ENCODE measurements at places on chromosomes 13 and 19.

DNA sequence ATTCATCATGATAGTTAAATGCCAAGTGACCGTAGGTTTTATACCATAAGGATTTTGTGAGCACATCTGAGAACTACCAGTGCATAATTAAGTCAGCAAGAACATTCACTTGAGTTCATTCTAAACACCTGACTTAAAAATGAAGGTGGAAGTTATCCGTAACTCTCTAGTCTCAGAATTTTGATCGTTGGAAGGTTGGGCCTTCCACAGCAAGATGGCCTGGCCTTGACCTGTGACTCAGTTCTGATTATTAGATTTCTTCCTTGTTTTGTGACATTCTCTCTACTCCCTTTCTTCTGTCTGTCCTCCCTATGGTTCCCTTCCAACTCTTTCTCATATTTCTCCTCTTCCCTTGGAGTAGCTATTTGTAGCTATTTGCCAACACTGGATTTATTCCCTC, 20.0 kb upstream of the WDFY2 start:
- DNase-seq, result no peak

- no peak for DNase-seq
Observed at GRCh38 chr13:51397262-51397941, 55.4 kb downstream of the INTS6 start.

DNA sequence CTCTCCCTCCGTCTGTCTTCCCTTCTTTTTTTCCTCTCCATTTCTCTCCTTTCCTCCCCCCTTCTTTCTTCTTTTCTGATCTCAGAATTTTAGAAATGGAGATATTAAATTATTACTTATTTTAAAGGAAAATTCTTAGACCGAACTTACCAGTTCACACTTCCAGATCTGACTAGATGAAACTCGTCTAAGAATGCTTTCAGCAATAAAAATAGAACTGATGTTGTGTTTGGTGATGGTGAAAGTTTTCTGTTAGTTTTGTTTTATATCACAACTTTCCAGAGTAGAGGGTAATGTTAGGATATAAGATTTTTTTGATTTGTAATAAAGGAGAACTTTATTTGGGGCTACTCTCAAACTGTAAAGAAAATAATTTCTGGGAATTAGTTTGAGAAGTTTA, 29.9 kb downstream of the UCHL3 start:
- DNase-seq, result no peak

GRCh38 chr19:49710372-49710951, 19.5 kb downstream of the CPT1C start:
- no peak for DNase-seq

GRCh38 chr19:48992581-48993174, 431 bp downstream of the GYS1 start:
- DNase-seq, result no peak

- DNase-seq, result no peak
Observed at GRCh38 chr13:40342461-40342860, 324.0 kb downstream of the FOXO1 start.

DNA sequence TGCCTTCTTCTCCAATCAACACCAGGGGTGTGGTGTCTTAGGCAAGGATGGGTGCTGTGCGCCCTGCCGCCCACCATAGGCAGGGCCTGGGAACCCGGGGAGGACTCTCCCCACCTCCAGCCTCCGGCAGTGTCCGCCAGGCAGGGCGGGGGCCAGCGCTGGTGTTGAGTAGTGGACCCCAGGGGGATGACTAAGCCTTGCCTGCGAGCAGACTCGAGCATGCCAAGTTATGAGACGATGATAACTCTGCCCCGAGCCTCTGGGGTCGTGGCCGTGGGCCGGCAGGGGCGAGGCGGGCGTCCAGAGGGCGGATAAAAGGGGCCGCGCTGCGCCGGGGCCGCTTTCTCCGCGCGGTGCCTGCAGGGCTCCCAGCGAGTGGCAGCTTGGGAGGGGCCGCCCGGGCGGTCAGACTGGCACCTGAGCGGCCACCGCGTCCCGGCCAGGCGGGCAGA, at the start of gene MEDAG:
Gene MEDAG (plus strand): TSS at position 340 of the 452 bp plus-strand sequence. CDS start 245 bp downstream, outside the sequence.
- no peak for DNase-seq

GRCh38 chr19:49744946-49745381, 18.1 kb downstream of the TSKS start:
- DNase-seq, result no peak

DNA sequence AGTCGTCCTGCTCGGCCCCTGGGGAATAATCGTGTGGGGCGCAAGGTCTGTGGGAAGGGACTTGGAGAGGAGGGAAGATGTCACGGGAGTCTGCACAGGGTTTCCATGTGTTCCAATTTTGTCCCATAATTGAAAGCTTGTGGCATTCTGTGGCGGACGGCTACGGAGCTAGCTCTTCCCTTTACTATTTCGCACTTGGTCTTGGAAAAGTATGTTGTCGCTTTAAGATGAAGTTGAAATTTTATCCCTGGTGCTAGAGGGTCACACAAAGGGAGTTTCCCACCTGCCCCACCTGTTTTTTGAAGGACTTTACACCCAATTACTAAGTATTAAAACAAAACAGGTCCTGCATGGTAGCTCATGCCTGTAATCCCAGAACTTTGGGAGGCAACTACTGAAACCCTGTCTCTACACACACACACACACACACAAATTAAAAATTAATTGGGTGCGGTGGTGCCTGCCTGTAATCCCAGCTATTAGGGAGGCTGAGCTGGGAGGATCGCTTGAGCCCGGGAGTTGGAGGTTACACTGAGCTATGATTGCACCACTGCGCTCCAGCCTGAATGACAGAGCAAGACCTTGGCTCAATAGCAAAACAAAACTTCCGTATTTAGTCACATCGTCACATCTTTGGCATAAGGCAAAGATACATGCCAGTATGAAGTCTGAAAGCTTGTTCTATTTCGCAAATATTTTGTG, 967 bp upstream of the TPT1 start:
- peak; percentile 87 for DNase-seq

GRCh38 chr19:51187395-51188226, 37.3 kb upstream of the CD33 start:
- no peak for DNase-seq

DNA sequence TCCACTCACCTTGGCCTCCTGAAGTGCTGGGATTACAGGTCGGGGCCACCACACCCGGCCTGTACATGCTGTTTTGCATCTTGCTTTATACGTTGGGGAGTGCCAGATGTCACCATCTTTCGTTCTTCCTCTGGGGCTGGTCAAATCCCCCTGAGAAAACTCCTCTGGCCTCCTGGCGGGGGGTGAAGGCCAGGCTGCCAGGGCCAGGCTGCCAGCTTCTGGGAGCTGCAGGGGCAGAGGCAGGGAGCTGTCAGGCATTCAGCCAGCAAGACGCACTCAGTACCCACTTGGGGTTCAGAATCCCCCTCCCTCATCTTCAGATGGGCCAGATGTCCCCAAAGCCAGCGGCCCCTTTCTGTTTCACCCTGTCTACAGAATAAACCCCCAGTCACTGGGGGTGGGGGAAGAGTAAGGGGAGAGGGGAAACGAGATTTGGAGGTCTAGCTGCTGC, 16.1 kb downstream of the ZSWIM9 start:
- DNase-seq, result no peak

GRCh38 chr13:30314562-30314961, 7.2 kb upstream of the KATNAL1 start:
- DNase-seq, result no peak

- no peak for DNase-seq
Observed at GRCh38 chr19:38669552-38669951, 22.1 kb downstream of the ACTN4 start.

DNA sequence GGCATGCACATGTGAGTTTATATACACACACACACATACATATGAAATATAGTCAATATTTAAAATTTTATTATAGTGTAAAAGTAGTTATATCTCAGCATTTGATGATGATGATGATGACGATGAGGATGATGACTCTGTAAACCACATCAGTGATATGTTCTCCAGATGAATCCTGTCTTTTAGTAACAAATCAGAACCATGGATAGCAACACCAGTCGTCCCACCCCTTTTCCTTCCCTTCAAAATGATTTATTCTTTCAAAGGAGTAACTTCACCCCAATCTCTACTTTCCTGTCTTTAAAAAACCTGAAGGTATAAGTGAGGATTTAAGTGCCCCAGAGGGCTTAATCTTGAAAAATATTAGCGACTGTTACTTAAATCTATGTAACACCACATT, 74.1 kb downstream of the DCLK1 start:
- DNase-seq, result no peak

DNA sequence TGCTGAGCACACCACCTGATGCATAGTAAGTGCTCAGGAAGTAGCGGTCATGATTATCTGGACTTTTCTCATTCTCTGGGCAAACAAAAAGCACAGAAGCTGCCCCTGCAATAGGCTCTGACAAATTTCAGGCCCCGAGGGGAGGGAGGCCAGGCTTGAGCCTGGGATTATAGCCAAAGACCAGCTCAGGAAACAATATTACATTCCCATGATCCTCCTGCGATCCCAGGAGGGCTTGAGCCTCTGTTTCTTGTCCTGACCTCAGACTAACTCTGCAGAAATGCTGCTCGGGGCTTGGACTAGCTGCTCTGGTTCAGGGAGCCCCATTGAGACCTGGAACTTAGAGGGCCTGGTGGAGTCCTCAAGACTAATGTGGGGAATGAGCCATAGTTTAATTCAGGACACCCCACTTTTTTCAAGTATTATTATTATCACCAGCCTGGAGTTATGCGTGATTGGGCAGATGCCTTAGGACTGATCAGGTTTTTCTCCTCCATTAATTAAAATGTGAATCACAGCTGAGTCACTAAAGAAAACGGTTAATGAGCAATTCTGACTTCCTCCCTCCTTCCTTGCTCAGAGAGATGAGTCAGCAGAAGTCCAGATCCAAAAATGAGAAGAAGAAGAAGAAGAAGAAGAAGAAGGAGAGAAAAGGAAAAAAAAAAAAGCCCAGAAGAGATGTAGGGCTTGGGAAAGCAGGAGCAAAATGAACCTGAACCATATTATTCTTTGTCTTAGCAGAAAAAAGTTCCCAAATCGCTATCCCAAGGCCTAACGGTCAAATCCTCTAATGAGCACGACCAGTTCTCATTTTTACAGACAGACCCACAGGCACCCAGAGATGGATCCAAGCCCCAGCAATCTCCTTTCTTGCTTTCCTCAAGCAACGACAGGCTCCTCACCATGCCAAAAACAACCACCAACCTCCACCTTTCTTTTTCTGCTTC, 107.2 kb downstream of the CACNA1A start:
- peak; percentile 26 for DNase-seq

DNA sequence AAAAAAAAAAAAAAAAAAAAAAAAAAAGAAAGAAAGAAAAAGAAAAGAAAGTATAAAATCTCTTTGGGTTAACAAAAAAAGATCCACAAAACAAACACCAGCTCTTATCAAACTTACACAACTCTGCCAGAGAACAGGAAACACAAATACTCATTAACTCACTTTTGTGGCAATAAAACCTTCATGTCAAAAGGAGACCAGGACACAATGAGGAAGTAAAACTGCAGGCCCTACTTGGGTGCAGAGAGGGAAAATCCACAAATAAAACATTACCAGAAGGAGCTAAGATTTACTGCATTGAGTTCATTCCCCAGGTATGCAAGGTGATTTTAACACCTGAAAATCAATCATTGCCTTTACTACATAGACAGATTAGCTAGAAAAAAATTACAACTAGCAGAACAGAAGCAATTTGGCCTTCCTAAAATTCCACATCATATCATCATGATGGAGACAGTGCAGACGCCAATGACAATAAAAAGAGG, 9.6 kb upstream of the CEACAM5 start:
- DNase-seq, result peak; percentile 55

- no peak for DNase-seq
Observed at GRCh38 chr19:16654627-16655026, 5.3 kb downstream of the SMIM7 start.

GRCh38 chr19:38211151-38211591, 12.9 kb downstream of the DPF1 start:
- no peak for DNase-seq

- DNase-seq, result no peak
Observed at GRCh38 chr19:57314146-57314545, 6.1 kb upstream of the ZNF543 start.

- DNase-seq, result no peak
Observed at GRCh38 chr13:30156826-30157615, 150.3 kb downstream of the KATNAL1 start.

GRCh38 chr19:10682397-10683063, 18.7 kb upstream of the QTRT1 start:
- no peak for DNase-seq

DNA sequence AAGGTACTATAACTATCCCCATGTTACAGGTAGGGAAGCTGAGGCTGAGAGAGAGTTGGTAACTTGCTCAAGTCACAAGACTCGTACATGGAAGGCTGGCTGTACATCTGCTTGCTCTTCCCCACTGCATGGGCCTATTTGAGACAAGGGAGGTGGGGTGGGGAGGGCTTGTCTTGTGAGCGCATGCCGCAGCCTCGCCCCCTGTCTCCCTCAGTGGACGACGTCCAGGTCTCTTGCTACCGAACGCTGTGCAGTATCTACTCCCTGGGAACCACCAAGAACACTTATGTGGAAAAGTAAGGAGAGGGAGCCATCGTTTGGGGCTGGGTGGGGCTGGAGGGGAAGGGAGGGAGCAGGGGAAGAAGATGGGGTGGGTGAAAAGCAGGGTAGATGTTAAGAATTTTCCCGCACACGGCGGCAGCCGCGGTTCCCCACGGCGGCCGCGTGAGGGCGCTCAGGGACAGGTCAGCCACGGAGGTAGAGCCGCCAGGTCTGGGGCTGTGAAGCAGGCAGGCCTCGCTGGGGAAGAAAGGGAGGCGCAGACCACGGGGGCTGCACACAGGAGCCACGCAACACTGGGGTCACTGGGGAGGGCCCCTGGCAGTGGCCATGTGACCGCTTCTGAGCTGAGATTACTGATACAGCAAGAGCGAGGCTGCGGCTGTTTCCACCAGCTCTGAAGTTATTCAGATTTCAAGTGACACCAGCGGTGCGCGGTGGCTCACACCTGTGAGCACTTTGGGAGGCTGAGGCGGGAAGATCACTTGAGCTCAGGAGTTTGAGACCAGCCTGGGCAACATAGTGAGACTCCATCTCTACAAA, 81.5 kb downstream of the RYR1 start:
- DNase-seq, result peak; percentile 35

GRCh38 chr19:18203408-18203862, 407 bp downstream of the RAB3A start:
- DNase-seq, result no peak

DNA sequence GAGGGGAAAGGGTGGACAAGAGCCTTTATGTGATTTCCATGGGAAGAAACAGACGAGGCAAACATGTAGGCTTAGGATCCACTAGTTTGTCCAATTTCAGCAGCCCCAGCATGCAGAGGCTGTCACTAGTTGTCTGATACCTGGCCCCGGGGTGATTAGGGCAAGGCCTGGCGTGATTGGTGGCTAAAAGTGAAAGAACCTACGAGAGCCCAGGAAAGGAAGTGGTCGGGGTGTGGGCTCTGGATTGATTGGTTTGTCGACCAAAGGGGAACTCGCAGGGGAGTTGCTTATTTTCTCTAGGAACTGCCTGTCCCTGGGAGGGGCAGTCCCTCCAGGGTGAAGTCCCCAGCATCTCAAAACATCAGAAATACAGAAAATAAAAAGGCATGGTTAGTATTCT, 64.2 kb upstream of the UQCRFS1 start:
- peak; percentile 1 for DNase-seq

DNA sequence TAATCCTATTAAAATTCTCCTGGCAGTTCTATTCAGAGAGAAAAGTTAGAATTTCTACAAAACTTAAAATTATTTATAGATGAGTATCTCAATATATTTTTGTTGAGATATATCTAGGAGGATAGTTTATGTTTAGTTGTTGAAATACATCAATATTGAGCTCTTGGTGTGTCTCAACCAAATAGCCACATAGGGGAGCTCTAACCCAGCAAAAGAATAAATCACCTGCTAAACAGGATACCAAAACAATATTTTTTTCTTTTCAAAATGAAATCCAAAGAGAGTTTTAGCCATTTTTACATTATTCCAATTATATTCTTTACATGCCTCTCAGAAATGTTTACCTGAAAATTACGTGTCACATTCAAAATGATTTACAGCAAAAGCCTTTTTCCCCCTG, 954.7 kb downstream of the SLITRK6 start:
- DNase-seq, result no peak
